ENCODE measurements at places on chromosomes 11 and 22.

GRCh38 chr22:46171940-46172339, 21.6 kb downstream of the PPARA start:
- no peak for DNase-seq

DNA sequence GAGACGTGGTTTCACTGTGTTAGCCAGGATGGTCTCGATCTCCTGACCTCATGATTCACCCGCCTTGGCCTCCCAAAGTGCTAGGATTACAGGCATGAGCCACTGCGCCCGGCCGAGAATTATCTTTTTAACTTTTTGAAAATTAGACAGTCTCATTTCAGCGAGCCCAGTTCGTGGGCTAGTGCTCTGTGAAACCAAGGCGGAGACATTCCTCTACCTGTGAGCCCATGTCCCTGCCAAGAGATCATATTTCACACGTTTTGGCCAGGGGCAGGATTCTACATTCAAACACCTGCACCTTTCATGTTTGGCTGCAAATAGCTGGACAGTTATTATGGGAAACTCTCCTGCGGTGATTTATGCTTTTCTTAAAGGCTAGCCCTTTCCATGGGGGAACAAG, 60.3 kb downstream of the IRAG1 start:
- no peak for DNase-seq

DNA sequence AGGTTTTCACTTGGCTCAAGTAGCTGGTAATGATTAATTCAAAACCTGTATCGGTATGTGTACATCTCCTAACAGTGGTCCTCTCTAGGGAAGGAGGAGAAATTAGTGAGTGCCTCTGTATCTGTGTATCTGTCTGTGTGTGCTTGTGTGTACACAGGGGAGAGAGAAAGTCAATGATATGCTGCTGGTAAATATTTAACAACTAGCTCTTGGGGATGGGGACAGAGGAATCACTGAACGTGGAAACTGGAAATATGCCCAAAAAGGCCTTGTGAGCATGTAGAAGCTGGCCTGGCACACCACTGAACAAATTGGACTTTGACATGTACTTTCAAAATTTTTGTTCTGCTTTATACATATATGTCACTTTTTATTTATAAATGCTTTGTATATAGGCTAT, 214.0 kb upstream of the SYN3 start:
- no peak for DNase-seq

- DNase-seq, result no peak
These were observed 23.6 kb upstream of the MYOD1 start for GRCh38 chr11:17695454-17696441.

DNA sequence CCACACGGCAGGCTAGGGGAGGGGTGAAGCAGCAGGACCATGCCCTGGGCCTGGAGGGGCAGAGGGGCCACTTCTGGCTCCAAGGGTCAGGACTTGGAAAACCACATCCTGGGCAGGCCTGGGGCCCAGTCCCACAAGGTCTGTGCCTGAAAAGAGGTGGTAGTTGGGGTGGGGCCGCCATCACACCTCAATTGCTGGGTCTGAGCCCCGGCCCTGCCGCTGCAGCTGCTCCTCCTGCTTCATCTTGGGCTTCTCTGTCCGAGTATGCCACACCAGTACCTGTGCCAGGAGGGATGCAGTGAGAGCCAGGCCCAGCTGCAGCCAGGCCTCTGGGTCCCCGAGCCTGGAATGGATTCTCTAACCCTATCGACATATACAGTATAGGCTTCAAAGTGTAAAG, 2.5 kb downstream of the ROM1 start:
- DNase-seq, result no peak

GRCh38 chr11:34261820-34262219, 96.0 kb downstream of the ABTB2 start:
- DNase-seq, result no peak

DNA sequence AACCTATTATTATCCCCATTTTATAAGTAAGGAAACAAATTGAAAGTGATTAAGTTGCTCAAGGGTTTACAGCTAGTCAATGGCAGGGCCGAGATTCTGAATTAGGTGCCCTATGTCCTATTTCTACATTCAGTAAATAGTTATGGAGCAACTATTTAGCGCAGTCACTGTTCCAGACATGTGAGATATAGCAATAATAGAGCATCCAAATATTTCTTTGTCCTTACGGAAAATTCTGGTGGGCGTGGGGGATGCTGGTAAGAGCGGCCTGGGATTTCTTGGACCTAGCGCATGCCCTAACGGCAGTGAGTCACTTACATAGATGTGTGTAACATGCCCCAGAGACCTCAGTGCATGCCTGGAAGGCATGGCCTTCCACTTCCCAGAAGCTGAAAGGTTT, 4.4 kb downstream of the DTX4 start:
- no peak for DNase-seq

GRCh38 chr11:5541427-5541826, 6.9 kb downstream of the OR52H1 start:
- DNase-seq, result no peak

GRCh38 chr11:132680584-132680983, 851.7 kb downstream of the OPCML start:
- no peak for DNase-seq

DNA sequence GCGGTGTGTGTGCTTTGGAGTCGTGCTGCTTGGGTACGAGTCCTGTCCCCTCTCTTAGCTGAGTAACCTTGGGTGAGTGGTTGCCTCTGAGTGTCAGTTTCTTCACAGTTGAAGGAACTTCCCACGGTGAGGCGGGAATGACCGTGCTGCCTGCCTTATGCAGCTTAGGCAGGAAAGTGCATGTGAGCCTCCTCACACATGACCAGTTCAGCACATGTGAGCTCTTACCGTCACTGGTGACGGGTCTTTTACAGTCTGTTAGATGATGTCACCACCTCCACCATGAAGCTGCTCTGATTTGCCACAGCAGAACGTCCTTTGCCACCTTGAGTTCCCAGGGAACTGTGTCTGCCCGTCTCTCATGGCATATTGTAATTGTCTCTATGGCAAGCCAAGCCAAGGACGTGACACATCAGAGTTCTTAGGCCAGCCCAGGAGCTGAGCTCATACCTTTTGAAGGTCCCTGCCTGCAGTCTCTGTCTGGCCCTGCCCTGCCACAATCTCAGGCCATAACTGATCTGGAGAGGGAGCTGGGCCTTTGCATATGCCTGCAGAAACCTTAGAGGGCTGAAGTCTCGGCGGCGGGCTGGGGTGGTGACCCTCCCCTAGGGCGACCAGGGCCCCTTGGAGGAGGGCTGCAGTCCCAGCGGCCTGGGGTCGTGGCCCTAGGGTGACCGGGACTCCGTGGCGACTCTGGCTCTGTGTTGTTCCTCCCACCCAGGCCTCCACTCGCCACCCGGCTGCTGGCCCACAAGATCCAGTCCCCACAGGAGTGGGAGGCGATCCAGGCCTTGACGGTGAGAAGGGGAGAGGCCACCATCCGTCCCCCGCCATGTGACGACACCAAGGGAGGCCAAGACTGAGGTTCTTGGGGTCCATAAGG, 7.8 kb downstream of the GGA1 start:
- DNase-seq, result no peak

- DNase-seq, result no peak
These were observed 76.4 kb downstream of the COMMD9 start for GRCh38 chr11:36212564-36213392.

- DNase-seq, result no peak
These were observed 7.2 kb downstream of the CAT start for GRCh38 chr11:34445956-34446355.

DNA sequence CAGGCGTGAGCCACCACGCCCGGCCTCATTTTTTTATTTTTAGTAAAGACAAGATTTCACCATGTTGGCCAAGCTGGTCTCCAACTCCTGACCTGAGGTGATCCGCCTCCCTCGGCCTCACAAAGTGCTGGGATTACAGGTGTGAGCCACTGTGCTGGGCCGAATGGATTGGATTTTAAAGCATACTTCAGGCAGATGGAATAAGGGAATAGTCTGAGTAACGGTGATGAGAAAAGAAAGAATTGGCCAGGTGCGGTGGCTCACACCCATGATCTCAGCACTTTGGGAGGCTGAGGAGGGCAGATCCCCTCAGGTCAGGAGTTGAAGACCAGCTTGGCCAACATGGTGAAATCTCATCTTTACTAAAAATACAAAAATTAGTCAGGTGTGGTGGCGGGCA, 2.1 kb upstream of the CBL start:
- DNase-seq, result no peak

DNA sequence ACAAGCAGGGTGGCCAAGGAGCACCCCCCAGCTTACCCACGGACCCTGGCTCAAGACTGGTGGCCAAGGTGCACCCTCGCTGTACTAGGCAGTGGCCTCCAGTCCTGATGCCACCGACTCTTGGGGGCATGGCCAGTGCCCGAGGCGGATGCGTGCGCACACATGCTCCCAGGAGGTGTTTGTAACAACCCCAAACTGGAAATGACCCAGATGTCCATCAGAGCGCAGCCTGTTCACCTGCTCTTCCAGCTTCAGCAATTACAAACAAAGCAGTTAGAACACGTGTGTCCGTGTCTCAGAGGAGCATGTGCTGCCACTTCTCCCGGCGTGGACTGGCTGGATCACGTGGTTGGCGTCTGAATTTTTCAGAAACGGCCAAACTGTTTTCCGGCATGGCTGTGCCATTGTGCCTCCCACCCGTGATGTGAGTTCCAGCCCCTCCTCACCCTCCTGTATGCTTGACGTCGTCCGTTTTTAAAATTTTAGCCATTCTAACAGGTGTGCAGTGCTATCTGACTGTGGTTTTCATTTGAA, 7.1 kb upstream of the MUC6 start:
- no peak for DNase-seq

DNA sequence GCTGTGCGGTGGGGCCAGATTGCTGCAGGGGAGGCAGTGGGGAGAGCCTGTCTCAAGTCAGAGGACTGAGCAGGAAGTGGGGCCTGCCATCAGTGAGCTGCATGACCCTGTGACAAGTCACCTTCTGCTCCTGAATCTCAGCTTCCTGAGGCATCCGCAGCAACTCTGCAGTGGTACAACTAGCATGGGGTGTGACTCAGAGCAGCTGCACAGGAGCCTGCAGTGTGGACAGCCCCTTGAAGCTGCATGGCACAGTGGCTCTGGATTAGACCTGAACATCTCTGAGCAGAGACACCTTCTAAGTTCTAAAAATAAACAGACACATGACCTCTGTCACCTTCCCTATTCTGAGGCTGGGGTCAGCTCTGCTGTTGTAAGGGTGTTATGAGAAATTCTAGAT, 18.0 kb downstream of the FAM227A start:
- no peak for DNase-seq

GRCh38 chr11:66242095-66242765, 26.2 kb upstream of the RAB1B start:
- no peak for DNase-seq

DNA sequence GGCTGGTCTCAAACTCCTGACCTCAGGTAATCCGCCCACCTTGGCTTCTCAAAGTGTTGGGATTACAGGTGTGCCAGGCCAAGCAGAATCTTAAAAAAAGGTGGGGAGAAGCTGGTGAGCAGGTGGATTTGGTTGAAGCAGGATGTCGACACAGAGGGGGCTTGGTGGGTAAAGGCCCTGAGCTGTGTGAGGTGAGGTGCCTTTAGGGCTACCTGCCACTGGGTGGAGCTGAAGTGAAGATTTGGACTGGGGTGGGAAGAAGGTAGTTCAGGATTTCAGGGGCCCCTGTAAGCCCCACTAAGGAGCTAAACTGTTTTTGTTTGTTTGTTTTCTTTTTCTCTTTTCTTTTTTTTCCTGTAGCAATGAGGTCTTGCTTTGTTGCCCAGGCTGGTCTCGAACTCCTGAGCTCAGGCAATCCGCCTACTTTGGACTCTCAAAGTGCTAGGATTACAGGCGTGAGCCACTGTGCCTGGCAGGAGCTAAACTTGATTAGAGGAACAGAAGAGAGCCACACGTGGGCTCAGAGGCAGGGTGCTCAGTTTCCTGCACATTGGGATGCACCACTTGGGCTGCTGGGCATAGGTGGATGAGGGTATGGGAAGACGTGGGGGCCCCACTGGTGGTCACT, 6.0 kb downstream of the P2RX6 start:
- no peak for DNase-seq

DNA sequence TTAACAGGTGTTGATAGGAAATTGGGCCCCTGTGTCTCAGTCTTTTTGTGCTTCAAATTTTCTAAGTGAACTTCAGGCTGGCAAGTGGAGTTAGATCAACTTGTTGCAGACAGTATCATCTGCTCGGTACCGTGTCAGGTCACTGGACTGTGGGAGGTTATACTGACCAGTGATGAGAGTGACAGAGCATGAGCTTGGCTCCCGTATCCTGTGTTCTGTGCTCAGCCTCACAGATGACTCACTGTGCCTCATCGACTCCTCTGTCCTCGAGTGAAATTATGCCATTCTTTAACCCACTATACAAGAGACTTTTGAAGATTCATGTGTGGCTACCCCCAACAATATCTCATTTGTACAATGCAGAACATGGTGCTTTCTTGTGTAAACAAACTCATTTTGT, 7.9 kb downstream of the GRAP2 start:
- DNase-seq, result peak; percentile 26

- peak; percentile 5 for DNase-seq
These were observed at the start of gene SLC43A1 for GRCh38 chr11:57515332-57516060. Gene SLC43A1 (minus strand): TSS chr11:57515702. CDS start chr11:57514111, 1,591 bp downstream.

GRCh38 chr11:41301023-41301422, 158.4 kb downstream of the LRRC4C start:
- no peak for DNase-seq

DNA sequence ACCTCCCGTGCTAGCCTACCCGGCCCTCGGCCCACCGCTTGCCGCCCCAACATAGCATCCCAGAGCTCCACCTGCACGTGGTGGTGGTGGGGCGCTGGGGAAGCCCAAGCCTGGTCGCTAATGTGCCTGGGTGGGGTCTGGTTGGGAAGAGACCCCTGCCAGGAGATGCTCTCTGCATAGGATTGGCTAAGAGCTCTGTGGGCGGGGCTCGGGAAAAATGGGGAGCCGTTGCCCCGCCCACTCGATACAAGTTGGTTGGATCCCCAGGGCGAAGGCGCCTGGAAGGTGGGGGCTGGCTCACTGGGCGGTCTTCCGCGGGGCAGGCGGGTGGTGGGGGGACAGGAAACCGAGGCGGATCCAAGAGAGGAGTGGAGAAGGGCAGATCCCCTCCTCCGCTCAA, 7.6 kb downstream of the LRRC10B start:
- no peak for DNase-seq

DNA sequence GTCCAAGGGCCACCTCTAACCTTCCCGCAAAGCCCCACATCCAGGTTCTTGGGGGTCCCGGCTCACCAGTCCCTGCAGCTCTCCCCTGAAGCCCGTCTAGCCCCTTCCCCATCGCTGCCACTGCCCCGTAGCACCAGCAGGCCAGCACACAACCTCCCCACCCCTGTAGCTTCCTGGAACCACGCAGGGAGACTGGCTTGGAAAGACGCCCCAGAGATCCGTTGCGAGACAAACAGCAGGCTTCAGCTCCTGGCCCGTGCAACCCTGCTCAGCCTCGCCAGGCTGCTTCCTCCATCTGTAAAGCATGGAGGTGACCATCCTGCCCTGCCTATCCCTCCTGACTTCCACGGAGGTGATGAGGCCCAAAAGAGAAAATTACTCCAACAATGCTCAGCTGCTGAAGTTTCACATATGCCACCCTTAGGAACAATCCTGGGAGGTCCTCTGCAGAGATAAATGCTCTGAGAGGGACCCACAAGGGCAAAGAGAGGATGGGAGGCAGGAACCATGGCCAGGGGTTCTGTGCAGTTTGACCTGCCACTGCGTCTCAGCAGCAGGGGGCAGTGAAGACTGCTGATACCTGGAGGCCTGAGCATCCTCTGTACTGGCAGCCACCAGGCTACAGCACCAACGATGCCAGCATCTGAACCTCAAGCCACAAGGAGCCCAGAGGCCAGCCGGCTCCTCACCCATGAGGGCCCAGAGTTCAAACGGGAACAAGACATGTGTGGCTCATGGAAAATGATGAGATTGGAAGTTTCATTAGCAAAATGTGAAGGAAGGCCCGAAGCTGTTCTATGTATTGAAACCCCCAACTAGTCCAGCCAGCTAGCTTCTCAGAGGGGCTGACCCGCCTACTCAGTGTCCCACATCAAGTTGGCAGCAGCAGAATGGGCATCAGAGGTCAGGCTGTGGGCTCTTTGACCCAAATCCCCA, 16.1 kb downstream of the DGCR2 start:
- peak; percentile 30 for DNase-seq

Measured in T-helper 9 cell (primary cell).